ENCODE measurements at places on chromosomes 2 and 18. TPM values are rescaled to one million over a fixed set of nuclear protein-coding genes. Genes with fewer than 3 reads are reported as not detected.

SLC8A1 gene
- 7.9 TPM for total RNA-seq

REG1B gene
- not detected for total RNA-seq

TMSB10 gene
- 7,384 TPM for total RNA-seq

ADCYAP1 gene
- total RNA-seq: not detected

BAZ2B gene
- 17.2 TPM for total RNA-seq

TTN gene
- under 0.01 TPM for total RNA-seq

TBR1 gene
- not detected for total RNA-seq

TSGA10 gene
- total RNA-seq: 1.1 TPM

TYMS gene
- total RNA-seq: 3.2 TPM

RNF152 gene
- 1.4 TPM for total RNA-seq

MYO3B gene
- not detected for total RNA-seq

SFT2D3 gene
- total RNA-seq: 7.8 TPM

IL18R1 gene
- total RNA-seq: 7.5 TPM

IL1RN gene
- not detected for total RNA-seq

MOGAT1 gene
- not detected for total RNA-seq

ATOH8 gene
- total RNA-seq: 31.4 TPM
